Upper lobe of left lung (tissue), 6 donors: ENCODE measurements at places on chromosomes 2 and 18.

GRCh38 chr2:75289771-75290170 is 90.5 kb upstream of the TACR1 start:
- no peak overlapping the region for H3K4me3 ChIP-seq
- no peaks in the 10 kb centered on the region for H3K4me1 ChIP-seq
- no peaks in the 10 kb centered on the region for H3K27me3 ChIP-seq
- no peak for DNase-seq

GRCh38 chr2:60961457-60961856 is 56.1 kb upstream of the PEX13 start:
- no peaks in the 10 kb centered on the region for H3K4me1 ChIP-seq
- H3K27ac ChIP-seq = no peak overlapping the region
- H3K27me3 ChIP-seq = no peaks in the 10 kb centered on the region
- H3K4me3 ChIP-seq = no peak overlapping the region
- no peak for DNase-seq

GRCh38 chr2:84800194-84800805 is 80.6 kb downstream of the TRABD2A start:
- no peaks in the 10 kb centered on the region for H3K27me3 ChIP-seq
- DNase-seq = no peak
- no peak overlapping the region for H3K27ac ChIP-seq
- H3K4me1 ChIP-seq = no peaks in the 10 kb centered on the region
- no peaks in the 10 kb centered on the region for H3K36me3 ChIP-seq
- H3K4me3 ChIP-seq = no peak overlapping the region

- peak; percentile 26 for DNase-seq
- no peaks in the 10 kb centered on the region for H3K27me3 ChIP-seq
- H3K4me1 ChIP-seq = peaks cover 56% of the 10 kb centered on the region
Measured at GRCh38 chr2:200379481-200380090, 73.1 kb downstream of the SPATS2L start.

DNA sequence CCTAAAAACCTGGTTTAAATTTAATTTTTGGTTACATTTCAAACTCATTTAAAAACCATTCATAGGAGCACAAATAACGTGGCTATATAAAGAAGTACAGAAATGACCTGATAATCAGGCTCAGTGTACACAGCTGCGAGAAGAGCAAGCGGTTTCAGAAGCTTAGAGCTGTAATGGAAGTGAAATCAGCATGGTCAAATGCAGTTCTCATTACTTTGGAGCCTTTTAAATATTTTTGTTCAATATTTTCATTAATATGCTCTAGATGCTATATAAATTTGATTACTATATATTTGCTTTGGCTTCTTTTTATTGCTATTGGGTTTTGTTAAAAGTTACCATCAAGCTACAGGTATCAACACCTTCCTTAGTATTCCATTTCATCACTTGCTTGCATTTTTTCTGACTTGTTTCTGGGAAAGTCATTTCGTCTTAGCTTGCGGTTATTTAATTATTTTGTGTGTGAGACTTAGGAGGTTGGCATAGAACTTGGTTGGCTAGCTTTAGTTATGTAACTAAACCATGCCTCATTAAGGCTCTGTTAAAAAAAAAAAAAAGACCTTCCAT is 58.7 kb downstream of the AFTPH start:
- no peak overlapping the region for H3K4me3 ChIP-seq
- DNase-seq = no peak
- no peak overlapping the region for H3K27ac ChIP-seq
- H3K36me3 ChIP-seq = peaks cover 68% of the 10 kb centered on the region

DNA sequence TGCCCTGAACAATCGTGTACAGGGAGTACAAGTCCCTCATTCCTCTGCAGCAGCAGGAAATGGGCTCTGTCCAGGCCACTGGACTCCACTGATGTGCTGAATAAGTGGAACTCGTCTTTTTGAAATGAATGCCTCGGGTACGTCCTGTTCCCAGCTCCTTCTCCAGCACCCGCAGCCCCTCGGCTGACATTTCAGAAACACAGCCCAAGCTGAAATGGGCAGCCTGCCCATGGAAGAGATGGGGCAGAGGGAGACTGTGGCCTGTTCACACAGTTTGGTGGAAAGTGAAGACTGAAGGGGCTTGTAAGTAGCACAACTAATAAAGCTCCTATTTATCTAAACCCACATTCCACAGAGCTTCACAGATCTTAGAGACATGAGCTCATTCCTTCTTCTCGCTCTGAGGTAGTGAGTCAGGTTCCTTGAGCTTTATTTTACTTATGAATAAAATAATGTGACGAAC is 498.6 kb downstream of the TXNL1 start:
- no peaks in the 10 kb centered on the region for H3K36me3 ChIP-seq
- DNase-seq = no peak
- no peak overlapping the region for H3K4me3 ChIP-seq
- no peaks in the 10 kb centered on the region for H3K4me1 ChIP-seq
- no peaks in the 10 kb centered on the region for H3K27me3 ChIP-seq
- no peak overlapping the region for H3K27ac ChIP-seq

GRCh38 chr2:191840921-191841320 is 6.0 kb downstream of the CAVIN2 start:
- peaks cover 39% of the 10 kb centered on the region for H3K36me3 ChIP-seq
- peaks cover 25% of the 10 kb centered on the region for H3K4me1 ChIP-seq
- DNase-seq = no peak
- H3K27ac ChIP-seq = no peak overlapping the region
- no peaks in the 10 kb centered on the region for H3K27me3 ChIP-seq

DNA sequence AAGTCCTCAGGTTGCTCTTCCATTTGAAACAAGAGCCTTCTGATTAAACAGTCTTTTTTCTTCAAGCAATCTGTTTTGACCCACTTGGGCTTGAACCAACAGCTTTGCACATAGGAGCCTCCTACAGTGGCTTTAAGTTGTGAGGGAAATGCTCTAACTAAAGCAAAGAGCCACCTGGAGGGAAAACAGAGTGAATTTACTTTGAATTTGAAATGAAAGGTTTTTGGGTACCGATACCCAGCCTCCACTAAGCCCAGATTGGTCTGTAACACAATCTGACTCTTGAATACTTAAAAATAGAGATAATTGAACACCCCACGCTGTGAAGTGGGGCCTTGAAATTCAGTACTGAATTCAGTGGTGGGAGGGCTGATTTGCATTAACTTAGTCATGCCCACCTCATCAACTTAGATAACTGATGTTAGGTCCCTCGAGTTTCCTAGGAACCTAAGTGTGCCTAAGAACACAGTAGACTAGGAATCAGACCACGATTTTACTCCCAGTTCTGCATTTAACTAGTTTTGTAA is 56.3 kb upstream of the ACVR1C start:
- no peak overlapping the region for H3K27ac ChIP-seq
- DNase-seq = no peak
- H3K27me3 ChIP-seq = no peaks in the 10 kb centered on the region
- H3K36me3 ChIP-seq = no peaks in the 10 kb centered on the region
- H3K4me1 ChIP-seq = no peaks in the 10 kb centered on the region

DNA sequence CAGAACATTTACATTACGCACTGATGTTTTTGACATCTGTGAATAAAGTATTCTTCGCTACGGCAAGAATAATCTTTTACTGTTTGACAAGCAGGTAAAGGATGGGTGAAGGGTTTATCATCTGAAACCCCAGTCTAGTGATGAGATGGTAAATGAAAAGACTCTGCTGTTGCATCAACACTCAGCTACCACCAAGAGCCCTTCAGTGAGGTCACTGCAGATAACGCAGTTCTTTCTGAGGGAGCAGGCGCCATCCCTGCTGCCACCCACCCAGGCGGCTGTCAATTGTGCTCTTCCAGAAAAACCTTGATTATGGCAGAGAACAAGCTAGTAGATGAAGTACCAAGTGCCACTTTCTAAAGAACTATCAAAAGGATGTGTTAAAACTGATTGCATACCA is 58.7 kb downstream of the ABCG8 start:
- no peaks in the 10 kb centered on the region for H3K27me3 ChIP-seq
- H3K4me1 ChIP-seq = peaks cover 8% of the 10 kb centered on the region
- DNase-seq = no peak
- H3K4me3 ChIP-seq = no peak overlapping the region
- peaks cover 60% of the 10 kb centered on the region for H3K36me3 ChIP-seq

- no peaks in the 10 kb centered on the region for H3K27me3 ChIP-seq
- no peak overlapping the region for H3K27ac ChIP-seq
- no peak overlapping the region for H3K4me3 ChIP-seq
- peaks cover 43% of the 10 kb centered on the region for H3K4me1 ChIP-seq
Measured at GRCh38 chr2:68206793-68207192, 45.5 kb downstream of the PPP3R1 start.

DNA sequence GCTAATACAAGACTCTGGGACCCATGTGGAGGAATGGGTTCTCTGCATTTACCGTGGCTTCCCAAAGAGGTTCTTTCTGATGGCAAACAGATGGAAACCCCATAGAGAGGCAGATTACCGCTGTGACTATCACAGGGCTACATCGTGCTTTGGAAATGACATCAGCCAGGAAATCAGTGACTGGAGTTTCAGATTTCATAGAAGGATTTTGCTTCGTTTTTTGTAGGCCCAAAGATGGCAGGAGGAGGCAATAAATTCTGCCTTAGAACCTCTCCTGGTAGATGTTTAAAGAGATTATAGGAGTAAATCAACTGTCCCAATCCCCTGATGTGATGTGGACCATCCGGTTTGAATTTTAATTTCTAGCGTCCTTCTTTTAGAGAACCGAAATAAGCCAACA is 214.1 kb downstream of the AGPS start:
- H3K27me3 ChIP-seq = no peaks in the 10 kb centered on the region
- H3K4me1 ChIP-seq = no peaks in the 10 kb centered on the region
- H3K36me3 ChIP-seq = no peaks in the 10 kb centered on the region
- no peak for DNase-seq

- H3K4me1 ChIP-seq = no peaks in the 10 kb centered on the region
- DNase-seq = no peak
- no peak overlapping the region for H3K4me3 ChIP-seq
- H3K36me3 ChIP-seq = no peaks in the 10 kb centered on the region
- H3K27me3 ChIP-seq = no peaks in the 10 kb centered on the region
Measured at GRCh38 chr2:170566138-170566537, 149.0 kb upstream of the SP5 start.

GRCh38 chr2:158184001-158184400 is 82.3 kb downstream of the UPP2 start:
- DNase-seq = no peak
- H3K27ac ChIP-seq = no peak overlapping the region
- H3K4me1 ChIP-seq = peaks cover under 1% of the 10 kb centered on the region
- H3K4me3 ChIP-seq = no peak overlapping the region
- no peaks in the 10 kb centered on the region for H3K36me3 ChIP-seq

- H3K4me3 ChIP-seq = no peak overlapping the region
- no peaks in the 10 kb centered on the region for H3K27me3 ChIP-seq
- no peak overlapping the region for H3K27ac ChIP-seq
- no peaks in the 10 kb centered on the region for H3K36me3 ChIP-seq
- no peaks in the 10 kb centered on the region for H3K4me1 ChIP-seq
Measured at GRCh38 chr2:135245071-135245470, 193.0 kb downstream of the RAB3GAP1 start.

- H3K27ac ChIP-seq = no peak overlapping the region
- no peak overlapping the region for H3K4me3 ChIP-seq
- no peak for DNase-seq
Measured at GRCh38 chr2:18118703-18119102, 240.2 kb downstream of the KCNS3 start.

- H3K27ac ChIP-seq = no peak overlapping the region
- no peaks in the 10 kb centered on the region for H3K36me3 ChIP-seq
- no peak overlapping the region for H3K4me3 ChIP-seq
Measured at GRCh38 chr2:219864154-219864553, 236.7 kb downstream of the SLC4A3 start.

DNA sequence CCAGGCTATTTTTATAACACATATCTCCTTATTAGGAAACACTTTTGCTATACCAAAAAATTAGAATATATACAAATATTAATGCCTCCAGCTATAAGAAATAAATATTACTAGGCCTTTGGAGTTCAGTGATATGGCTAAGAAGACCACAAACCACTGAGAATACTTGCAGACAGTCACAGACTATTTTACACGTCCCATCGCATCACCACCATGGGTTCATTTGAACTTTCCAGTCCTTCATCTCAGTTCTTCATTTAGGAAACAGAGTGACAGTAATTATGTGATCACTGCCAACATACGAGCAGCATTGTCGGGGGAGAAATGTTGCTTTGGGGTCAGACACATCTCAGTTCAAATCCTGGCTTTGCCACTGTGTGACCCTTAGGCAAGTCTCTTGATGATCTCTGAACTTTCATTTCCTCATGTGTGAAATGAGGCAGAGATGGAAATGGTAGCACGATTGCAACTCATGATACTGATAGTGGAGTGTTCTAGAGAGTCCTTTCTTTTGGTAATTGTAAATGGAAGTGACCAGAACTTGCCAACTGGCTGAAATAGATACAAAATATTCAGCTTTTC is 138.9 kb upstream of the NRP2 start:
- DNase-seq = no peak
- peaks cover 9% of the 10 kb centered on the region for H3K4me1 ChIP-seq
- no peaks in the 10 kb centered on the region for H3K27me3 ChIP-seq
- H3K4me3 ChIP-seq = no peak overlapping the region
- no peak overlapping the region for H3K27ac ChIP-seq

DNA sequence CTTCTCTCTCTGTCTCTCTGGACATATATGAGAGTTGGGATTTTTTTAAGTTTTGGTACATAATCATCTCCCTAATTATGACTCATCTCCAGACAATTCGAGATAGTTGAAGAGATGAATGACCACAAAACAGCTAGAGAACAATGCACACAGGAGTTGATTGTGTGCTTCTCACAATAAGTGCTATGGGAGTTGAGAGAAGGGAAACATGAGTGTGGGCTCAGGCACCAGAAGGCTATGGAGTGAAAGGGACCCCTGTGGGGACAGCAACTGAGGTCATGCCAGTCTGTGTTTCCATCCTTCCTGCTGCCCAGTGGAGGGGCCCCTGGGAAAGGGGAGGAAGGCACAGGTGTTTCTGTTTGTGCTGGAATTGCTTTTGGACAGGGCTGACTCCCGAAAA is 6.5 kb upstream of the YWHAQ start:
- DNase-seq = no peak
- H3K4me1 ChIP-seq = peaks cover 13% of the 10 kb centered on the region
- H3K27ac ChIP-seq = no peak overlapping the region
